ENCODE measurements at places on chromosomes 11 and 22. TPM values are rescaled to one million over a fixed set of nuclear protein-coding genes. Genes with fewer than 3 reads are reported as not detected.

The NDUFS3 gene
- 350 TPM for total RNA-seq

The APOA4 gene
- not detected for total RNA-seq

GRCh38 chr11:110022548-110022947, 70.6 kb upstream of the ZC3H12C start:
- no peak for DNase-seq

DNA sequence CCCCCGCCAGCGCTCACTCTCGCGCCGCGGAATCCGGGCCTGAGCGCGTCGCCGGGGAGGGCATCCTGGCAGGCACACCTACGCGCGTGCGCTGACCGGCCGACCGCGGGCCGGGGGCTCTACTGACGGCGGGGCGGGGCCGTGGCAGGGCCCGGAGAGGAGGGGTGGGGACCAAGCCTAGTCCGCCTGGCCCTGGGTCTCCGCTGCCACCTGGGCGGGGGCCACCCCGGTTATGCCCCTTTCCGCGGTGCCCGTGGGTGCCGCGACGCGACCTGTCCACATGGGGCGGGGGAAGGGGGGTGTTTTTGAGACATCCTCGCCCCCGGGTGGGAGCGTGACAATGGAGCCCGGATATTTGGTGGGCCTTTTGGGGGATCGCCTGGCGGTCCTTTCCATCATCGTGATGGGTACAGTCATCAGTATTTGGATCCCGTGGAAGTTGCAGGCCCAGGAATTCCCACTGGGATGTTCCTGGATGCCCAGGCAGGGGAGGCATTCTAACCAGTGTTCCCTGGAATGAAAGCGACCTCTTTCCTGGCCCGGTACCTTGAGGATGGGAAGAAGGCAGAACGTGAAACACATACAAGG, 2.2 kb downstream of the NCAM1 start:
- no peak for DNase-seq

DNA sequence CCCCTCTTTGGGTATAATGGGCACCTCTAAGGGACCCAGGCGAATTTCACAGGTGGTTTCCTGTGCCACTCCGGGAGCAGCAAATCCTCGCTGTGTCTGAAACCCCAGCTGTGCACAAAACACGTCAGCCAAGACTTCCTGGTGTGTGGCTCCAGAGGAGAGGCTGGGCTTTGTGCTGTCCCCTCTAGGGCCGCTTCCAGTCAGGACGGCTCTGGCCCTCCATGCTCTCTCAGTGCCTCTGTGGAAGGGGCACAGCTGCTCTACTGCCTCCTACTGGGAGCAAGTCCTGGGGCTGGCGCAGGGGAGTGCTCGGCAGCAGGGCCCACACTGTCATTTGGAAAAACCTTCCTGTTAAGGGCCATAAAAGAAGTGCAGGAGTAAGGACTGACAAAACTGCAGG, 23.7 kb upstream of the ARFGAP3 start:
- DNase-seq, result no peak

The ACTN3 gene
- not detected for total RNA-seq

The ESAM gene
- total RNA-seq, result 39.0 TPM

- no peak for DNase-seq
These were observed 753.7 kb downstream of the NTM start for GRCh38 chr11:132123854-132124835.
